ENCODE measurements at places on chromosomes 6 and 20.

GRCh38 chr6:14676064-14676463 is 558.5 kb downstream of the CD83 start:
- DNase-seq, result no peak

DNA sequence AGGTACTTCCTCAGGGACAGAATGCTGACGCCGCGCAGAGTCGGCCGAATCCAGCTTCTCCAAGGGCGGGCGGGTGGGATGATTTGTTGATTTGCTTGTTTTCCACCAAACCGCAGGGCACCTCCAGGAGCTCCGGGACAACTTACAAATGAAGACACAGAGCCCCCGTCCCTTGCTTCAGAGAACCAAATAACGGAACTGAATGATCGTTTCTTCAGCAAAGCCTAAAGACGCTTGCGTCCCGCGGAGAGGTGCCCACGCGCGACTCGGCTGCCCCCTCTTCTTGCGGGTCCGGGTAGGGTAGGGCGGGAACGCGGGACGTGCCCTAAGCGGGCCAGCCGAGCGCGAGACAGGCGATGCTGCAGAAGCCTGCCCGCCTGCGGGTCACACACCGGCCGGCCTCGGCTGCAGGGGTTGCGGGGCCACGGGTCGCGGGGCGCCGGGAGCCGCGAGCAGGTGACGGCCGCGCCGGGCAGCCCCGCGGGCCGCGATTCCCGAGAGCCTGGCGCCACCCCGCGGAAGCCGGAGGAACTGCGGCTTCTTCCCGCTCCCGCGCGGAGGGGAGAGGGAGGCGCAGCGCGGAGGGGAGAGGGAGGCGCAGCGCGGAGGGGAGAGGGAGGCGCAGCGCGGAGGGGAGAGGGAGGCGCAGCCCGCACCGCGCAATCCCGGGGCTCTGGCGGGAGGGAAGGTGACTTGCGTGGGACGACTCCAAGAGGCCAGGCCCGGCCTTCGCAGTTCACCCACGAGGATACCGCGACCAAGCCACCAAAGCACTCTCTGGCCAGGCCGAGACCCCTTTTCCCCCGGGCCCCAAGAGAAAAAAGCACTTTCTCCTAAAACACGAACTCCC is 7.7 kb upstream of the FOXF2 start:
- peak; percentile 60 for DNase-seq

GRCh38 chr6:72984981-72985665 is 240.2 kb downstream of the KHDC1L start:
- DNase-seq, result no peak

- peak; percentile 89 for DNase-seq
Measured at GRCh38 chr6:35148167-35148741, 7.1 kb upstream of the TCP11 start.

GRCh38 chr20:9409981-9410380 is 104.4 kb upstream of the LAMP5 start:
- DNase-seq, result no peak

DNA sequence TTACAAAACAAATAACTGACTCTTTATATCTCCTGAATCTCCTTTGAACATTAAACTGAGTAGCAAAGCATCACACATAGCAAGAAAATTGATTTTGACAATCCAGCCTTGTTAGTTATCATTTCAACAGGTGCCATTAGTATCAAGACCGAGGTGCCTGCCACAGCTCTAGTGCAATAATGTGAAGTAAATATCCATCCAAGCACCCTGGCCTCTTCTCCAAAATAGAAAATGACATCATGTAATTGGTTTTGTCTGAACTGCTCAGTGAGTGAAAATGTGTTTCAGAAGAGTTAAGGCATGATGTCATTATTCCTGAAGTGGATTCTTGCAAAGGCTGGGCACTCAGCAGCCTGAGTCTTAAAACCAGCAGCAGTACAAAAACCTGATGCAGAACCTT is 341.4 kb downstream of the PLCB1 start:
- DNase-seq, result no peak

DNA sequence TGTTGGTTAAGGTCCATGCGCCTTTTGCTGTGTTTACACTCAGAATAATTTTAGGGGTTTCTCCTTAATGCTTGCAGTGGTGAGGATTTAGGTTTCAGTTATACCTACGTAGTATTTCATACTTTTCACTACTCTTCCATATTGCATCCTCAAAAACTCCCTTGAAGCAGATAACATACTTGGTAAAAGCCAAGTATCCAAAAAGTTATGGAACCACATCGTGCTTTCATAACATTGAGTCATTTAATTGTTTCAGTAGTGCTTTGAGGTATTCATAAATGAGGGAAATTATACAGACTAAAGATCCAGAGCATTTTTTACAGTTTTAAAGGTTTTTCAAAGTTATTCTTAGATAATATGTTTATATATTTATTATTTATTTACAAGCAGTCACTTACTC is 4.0 kb upstream of the ATXN1 start:
- no peak for DNase-seq

DNA sequence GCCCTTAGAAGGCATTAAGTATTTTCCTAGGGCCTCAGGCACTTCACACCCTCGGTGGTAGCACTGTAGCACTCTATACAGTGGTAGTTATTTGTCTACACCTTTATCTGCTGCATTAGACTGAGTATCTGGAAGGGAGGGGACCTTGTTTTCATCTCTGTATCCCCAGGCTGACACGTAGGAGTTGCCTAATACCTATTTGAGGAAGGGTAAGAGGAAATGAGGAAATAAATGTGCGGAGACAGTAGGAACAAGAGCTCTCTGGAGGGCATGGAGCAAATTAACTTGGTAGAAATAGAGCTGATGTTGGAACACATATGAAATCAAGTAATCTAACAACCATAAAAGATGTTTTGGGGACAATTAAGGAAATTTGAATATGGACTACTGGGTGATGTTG is 3.9 kb downstream of the CNPY3 start:
- no peak for DNase-seq

GRCh38 chr20:63361519-63362435 is 628 bp upstream of the CHRNA4 start:
- no peak for DNase-seq

DNA sequence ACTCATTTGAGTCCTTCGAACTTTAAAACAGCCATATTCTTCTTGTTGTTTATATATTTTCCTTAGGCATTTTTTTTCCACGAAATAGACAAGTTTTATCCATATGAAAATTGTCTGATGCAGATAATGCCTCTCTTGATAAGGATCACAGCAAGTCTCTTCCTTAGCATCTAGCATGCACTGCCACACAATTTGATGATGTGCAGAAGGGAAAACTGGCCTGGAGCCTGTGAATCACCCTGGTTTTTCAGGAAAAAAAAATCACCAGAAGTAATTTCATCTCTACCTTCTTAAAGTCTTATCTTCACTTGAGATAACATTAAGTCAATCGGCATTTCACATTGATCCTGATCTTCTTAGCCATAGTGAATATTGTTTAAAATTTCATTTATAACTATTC is 199.8 kb downstream of the TENT5A start:
- no peak for DNase-seq

DNA sequence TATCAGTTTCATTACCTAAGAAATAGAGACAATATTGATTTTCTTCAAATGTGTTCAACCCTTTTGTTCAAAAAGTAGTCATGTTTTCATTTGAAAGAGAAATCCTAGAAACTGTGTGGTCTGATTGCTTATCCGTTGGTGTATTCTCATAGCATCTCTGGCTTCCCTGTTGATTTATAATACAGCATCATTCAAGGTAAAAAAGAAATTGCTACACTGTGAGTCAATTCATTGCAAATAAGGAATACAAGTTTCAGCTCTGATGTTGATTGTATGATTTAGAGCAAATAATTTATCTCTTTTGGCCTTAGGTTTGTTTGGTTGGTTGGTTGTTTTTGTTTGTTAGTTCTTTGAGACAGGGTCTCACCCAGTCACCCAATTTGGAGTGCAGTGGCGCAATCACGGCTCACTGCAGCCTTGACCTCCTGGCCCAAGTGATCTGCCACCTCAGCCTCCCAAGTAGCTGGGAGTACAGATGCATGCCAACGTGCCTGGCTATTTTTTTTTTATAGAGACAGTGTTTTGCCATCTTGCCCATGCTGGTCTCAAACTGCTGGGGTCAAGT is 185.5 kb upstream of the TNFAIP3 start:
- no peak for DNase-seq

DNA sequence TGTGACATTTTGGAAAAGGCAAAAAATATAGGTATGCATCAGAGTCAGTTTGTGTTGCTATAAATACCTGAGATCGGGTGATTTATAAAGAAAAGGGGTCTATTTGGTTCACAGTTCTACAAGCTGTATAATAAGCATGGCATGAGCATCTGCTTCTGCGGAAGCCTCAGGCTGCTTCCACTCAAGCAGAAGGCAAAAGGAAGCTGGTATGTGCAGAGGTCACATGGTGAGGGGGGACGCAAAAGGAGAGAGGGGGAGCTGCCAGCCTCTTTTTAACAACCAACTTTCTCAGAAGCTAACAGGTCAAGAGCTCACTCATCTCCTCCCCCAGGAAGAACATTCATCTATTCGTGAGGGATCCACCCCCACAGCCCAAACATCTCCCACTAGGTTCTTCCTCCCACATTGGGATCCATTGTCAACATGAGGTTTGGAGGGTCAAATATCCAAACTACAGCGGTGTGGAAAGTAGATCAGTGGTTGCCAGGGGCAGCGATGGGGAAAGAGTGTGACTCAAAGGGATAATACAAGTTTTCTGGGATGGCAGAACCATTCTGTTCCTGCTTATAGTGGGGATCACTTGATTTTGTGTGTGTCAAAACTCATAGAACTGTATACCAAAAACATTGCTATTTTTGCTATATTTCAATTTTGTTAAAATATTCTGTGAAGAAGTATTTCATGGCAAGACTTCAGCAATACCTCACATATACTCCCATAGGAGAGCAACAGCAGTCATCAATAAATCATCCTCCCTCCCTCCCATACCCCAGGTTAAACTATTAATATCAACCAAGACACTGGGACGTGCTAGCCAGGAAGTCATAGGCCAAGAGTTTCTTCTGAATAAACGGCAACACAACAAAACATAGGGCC is 9.9 kb upstream of the FAM50B start:
- DNase-seq, result no peak

- DNase-seq, result no peak
Measured at GRCh38 chr6:160298121-160298520, 39.5 kb upstream of the SLC22A2 start.

DNA sequence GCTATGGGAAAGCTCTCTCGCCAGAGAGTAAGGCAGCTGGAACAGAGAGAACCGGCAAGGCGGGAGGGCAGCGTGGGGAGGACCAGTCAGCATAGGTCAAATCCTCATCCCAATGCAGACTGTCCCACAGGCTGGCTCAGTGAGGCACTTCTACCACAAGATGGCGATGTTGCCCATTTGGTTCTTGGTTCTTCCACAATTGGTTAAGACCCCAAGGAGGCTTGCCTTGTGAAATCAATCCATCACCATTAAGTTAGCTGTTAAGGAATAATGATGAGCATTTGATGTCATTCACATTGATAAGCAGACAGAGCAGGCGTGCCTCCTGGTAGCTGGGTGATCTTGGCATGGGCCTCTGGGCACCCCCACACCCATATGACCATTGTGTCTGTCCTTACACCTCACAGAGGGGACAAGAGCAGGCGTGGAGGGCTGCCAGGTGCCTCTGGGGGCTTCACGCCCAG is 2.4 kb downstream of the CSTL1 start:
- peak; percentile 68 for DNase-seq

DNA sequence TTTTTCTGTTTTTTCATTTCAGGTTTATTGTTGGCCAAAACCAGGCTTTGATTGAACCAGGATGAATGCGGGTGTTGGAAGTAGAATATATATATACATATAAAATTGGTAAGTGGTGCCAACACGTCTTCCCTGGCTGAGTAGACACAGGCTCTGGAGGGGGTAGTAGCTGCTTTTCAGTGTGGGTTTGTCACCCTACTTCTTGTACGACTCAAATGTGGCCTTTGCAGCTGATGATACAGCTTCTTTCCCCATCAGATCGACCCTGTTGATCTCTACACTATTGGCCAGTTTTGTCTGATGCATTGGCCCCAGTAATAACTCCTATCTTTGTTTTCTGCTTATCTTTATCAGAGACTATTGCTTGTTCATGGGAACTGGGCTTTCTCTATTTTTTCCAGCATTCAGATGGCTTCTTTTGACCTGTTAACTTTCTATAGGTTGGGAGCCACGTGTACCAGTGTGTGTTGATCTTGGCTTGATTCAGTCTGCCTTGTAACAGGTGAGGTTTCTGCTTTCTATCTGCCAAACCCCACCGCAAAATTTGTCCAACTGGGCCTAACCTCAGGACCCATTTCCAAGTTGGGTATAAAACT is 2.7 kb upstream of the ZNFX1 start:
- peak; percentile 29 for DNase-seq

DNA sequence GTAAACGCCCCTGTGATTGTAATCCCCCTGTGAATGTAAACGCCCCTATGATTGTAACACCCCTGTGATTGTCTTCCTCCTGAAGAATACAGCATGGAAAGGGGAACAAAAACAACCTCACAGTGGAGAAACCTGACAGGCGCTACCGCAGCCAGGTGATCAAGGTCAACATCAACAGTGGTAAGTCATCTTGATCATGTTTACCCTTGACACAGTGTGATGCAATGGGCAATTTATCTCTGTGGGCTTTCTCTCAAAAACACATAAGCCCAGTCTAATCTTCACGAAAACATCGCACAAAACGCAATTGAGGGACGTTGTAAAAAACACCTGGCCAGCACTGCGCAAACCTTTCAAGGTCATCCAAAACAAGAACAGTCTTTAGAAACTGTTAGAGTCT is 277.2 kb downstream of the PRKN start:
- DNase-seq, result no peak

DNA sequence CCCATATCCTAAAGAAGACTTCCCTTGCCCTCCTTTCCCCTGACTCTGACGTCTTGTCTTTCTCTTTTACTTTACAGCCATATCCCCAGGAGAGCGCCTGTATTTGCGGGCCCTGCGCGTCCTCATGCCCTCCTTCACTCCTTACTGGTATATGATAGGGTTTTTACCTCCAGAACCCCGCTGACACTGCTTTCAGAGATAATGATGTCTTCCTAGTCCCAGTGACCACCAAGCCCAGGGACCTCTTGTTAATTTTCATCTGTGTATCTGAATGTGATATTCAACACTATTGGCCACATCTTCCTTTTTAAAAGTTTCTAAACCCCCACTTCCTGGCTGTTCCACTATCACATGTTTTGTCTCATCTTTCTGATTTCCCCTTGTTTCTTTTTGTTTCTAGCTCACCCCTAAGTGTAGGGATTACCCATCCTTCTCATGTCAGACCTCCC is 102.0 kb downstream of the HIVEP1 start:
- no peak for DNase-seq

DNA sequence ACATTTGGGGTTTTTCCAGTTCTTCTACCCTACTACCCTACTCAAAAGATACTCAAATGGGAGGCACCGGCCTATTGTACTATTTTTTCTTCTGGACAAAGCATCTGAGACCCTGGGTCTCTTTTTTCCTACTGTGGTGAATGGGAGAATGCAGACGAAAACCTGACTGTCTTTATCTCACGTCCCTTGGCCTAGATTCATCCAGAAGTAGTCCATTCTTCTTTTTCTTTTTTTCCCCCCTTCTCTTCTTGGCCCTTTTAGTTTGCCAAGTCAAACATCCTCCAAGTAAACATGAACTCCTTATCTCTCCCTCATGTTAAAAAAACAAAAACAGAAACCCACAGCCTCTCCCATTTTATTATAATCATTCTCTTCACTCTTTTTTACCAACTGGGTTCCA is 8.7 kb upstream of the ILRUN start:
- DNase-seq, result no peak

- DNase-seq, result no peak
Measured at GRCh38 chr6:63549076-63549475, 23.2 kb upstream of the LOC128125822 start.

Measured in activated CD4-positive, alpha-beta T cell treated with anti-CD3 and anti-CD28 coated beads, Interleukin-10, Interleukin-2, amounts not matched to agents 100 ng/mL and 50 ng/mL, durations not matched to agents 16 hours and 8 hours (primary cell).